Stimulated activated CD8-positive, alpha-beta memory T cell treated with anti-CD3 and anti-CD28 coated beads, Interleukin-4, amount 100 ng/mL, for 4 hours (primary cell): ENCODE measurements at places on chromosomes 1 and 21.

DNA sequence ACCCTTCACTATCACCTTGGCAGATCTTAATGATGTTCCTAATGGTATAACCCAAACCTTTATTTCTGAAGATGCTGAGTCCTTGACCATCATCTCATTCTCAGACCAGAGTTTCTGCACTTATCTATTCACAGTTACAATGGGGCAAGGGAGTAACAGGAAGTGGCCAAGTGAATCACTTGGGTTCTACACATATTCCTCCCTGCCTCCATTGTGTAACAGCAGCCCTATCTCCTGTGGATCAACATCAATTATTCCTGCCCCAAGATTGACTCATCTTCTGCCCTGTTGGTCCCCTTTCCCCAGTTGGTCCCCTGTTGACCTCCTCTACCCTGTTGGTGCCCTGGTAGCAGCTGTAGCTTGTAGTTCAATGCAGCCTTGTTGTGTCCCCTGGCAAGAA lies 10.3 kb upstream of the S100A7 start:
- DNase-seq = no peak

- no peak for DNase-seq
Measured at GRCh38 chr1:212271234-212271633, 14.0 kb upstream of the PPP2R5A start.

- no peak for DNase-seq
Measured at GRCh38 chr1:31055501-31055900, 10.0 kb downstream of the PUM1 start.

- DNase-seq = no peak
Measured at GRCh38 chr1:165851034-165851658, 23.7 kb downstream of the UCK2 start.

DNA sequence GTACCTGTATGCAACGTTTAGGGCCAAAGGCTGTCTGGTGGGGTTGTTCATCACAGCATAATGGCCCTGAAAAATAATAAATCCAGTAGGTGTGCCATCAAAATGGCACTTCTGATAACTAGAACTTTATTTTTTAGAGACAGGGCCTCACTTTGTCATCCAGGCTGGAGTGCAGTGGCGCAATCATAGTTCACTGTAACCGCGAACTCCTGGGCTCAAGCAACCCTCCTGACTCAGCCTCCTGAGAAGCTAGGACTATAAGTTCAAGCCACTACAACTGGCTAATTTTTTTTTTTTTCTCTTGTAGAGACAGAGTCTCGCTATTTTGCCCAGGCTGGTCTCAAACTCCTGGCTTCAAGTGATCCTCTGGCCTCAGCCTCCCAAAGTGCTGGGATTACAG lies 4.7 kb downstream of the SNAPIN start:
- no peak for DNase-seq

- no peak for DNase-seq
Measured at GRCh38 chr1:9194024-9194423, 40.5 kb upstream of the H6PD start.

DNA sequence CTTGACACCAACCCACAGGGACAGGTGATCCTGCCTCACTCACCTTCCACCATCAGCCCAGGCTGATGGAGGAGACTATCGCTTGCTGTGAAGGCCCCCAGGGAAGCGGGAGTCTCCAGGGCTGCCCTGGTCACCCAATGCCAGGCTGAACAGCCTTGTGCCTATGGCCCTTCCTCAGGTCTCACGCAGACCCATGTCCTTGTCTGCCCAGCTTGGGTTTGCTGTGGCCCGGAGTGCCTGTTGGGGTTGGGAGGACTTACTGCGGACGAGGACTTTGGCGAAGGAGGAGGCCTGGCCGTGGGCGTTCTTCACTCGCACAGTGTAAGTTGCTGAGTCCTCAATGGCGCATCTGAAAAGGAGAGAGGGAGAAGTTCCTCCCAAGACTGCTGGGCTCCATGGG lies 14.3 kb downstream of the MYOM3 start:
- DNase-seq = no peak

DNA sequence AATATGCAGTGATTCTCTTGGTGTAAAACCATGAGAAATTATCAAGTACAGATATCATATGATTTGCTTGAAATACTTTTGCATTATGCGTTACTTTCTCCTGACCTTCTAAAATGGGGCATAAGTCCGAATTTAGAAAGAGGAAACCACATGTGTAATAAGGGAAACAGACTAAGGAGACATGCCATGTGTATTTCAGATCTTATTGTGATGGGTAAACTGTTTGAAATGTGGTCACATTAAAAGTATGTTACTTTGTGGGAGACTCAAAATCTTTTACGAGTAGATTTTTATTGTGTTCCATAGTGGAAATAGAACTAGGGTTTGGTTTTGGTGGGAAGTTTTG lies 173.0 kb downstream of the NFIA start:
- DNase-seq = no peak

DNA sequence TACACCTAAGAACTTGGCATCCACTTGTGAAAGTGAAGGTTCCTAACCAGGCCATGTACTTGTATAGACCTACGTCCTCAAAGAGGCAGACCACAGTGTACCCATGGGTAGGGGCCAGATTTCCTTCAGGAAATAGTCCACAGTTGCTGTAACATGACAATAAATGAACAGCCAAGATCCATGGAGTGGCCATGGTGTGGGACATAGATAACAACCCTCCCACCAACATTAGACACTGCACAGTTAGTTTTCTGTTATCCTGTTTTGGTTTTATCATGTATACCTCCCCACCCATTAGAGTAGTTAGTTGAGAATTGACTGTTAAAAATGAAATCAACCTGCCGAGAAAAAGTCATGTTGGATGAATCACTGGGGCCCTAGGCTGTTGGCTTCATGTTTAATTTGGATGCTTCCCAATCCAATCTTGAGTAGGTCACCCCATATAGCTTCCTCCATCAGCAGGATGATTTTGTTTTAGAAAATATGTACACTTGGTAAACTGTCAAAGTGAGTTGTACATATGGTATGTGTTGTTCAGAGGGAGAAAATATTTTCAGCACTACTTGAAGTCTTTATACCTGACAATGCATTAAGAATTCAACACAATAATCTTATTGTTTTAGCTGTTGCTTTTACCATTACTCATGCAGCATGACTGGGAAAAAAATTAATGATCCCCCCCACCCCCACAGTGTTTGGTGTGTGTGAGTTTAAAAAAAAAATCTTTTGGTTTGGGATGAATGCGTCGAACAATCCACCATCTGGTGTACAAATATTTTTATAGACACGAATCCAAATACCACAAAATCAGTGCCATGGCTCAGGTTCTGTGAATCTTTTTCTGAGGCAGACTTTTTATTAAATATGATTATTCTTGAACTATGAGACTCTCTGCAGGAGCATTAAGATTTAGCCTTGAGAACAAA lies 88.3 kb upstream of the ARHGAP29 start:
- no peak for DNase-seq

DNA sequence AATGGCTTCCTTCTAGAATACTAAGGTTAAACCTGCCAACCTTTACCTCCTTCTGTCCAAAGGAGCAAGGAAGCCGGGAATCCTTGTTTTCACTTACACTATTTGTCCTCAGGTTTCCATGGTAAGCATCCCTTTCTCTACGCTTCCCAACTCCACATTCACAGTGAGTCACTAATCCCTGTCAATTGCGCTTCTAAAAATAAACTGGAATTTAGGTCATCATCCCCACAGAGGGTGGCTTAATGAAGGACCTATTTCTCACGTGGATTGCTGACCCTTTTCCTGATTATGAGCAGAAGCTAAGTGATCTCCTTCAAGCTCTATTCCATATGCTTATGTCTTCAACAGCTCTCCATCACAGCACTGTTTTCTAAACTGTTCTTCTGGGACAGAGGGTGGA lies 39.9 kb upstream of the ABCA4 start:
- no peak for DNase-seq

- no peak for DNase-seq
Measured at GRCh38 chr1:55231745-55232144, 16.6 kb upstream of the USP24 start.

GRCh38 chr21:22890656-22891055 lies 1892.4 kb downstream of the NCAM2 start:
- DNase-seq = no peak

DNA sequence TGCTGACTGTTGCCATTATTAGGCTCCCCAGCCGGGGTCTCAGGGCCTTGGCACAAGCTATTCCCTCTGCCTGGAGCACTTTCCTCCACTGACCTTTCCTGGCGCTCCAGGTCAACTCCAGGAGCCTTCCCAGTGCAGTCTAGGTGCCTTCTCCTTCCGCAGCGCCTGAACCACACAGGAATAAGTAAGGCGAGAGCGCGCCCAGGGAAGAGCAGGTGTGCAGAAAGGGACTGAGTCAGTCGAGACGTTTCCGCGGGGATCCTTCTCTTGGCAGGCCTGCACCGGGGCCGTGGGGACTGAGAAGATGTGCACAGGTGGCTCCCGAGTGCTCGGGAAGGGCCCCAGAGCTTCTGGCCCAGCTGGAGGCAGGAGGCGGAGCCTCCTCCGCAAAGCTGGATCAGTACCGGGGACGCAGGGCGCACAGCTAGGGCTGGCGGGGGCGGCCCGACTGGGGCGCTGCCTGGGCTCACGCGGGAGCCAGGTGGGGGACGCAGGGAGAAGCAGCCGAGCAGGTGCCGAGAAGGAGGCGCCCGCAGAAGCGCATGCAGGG lies 765 bp upstream of the BMP8A start:
- no peak for DNase-seq

DNA sequence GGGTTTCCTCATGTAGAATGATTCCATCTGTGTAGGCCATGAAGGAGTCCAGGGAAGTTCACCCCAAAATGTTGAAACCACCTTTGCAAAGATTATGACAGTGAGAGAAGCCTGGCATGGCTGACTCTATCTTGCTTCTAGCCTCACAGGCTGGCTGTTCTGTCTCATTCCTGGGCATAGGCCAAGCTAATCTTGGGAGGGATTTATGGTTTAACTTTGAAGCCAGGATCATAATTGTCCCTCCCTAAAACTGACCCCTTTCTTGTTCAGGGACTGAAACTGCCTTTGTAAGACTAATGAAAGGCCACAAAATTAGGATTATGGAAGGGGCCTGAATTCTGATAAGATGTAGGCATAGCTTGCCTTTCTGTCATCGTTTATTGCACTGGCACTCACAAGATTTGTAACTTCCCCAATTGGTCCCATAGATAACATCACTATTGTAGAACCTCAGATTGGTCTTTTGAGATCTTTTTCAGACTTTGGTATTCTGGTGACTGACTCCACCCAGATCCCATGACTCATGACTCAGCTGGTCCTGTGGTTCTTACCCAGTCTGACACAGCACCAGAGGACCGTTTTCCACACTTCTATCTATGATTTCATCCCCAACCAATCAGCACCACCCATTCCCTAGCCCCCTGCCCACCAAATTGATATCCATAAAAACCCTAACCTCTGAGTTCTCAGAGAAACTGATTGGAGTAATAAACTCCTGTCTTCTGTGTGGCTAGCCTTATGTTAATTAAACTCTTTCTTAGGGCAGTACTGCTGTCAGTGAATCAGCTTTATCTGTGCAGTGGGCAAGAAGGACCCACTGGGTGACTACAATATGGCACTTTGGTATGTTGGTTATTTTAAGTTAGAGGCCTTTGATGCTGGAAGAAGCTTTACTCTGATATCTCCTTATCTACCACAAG lies 13.6 kb upstream of the LAMTOR5 start:
- no peak for DNase-seq

- DNase-seq = no peak
Measured at GRCh38 chr1:28326984-28327383, 1.9 kb upstream of the MED18 start.

DNA sequence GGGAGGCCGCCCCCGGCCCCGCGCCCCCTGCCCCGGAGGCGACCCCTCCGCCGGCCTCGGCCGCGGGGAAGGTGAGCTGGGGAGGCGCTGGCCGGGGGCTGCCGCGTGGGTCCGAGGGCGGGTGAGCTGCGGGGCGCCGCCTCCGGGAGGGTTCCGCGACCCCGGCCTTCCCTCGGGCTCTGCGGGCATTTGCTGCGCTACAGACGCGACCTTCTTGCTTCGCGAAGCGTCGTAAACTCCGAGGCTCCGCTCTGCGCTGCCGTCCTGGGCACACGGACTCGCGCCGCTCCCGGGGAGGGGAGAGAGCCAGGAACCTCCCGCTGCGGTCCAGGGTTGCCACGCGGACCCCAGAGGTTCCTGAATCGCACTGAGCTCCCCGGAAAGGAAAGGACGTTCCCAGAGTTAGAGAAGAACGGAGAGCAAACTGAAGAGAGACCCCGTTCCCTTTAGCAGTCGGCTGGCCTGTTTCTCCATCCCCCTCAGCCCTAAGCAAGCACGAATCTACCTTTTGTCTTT lies 345 bp downstream of the SLX9 start:
- DNase-seq = no peak
